Inflammatory macrophage treated with lipopolysaccharide for 4 hours (primary cell): ENCODE measurements at places on chromosomes 4 and X.
A peak's percentile ranks its signal among the peaks of the same experiment; 100 is the strongest.

GRCh38 chr4:139789096-139789654, 123.6 kb downstream of the MGST2 start:
- peak; percentile 41 for DNase-seq

DNA sequence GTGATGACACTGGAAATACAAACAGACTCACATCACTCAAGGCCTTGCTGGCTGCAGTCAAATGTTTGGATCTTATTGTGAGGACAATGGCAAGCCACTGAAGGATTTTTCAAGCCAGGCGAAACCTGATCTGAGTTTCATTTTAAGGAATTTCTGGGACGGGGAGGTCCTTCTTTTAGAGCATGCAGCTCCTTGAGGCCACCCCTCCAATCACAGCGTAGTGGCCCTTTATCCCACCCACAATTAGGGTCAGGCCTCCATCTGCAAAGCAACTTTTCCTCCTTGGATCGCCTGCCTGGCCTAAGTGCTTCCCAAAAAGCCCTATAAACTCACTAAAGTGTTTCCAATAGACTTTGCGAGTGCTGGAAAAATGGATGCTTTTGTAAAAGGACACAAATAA, 115.5 kb downstream of the EFHC2 start:
- DNase-seq = no peak

DNA sequence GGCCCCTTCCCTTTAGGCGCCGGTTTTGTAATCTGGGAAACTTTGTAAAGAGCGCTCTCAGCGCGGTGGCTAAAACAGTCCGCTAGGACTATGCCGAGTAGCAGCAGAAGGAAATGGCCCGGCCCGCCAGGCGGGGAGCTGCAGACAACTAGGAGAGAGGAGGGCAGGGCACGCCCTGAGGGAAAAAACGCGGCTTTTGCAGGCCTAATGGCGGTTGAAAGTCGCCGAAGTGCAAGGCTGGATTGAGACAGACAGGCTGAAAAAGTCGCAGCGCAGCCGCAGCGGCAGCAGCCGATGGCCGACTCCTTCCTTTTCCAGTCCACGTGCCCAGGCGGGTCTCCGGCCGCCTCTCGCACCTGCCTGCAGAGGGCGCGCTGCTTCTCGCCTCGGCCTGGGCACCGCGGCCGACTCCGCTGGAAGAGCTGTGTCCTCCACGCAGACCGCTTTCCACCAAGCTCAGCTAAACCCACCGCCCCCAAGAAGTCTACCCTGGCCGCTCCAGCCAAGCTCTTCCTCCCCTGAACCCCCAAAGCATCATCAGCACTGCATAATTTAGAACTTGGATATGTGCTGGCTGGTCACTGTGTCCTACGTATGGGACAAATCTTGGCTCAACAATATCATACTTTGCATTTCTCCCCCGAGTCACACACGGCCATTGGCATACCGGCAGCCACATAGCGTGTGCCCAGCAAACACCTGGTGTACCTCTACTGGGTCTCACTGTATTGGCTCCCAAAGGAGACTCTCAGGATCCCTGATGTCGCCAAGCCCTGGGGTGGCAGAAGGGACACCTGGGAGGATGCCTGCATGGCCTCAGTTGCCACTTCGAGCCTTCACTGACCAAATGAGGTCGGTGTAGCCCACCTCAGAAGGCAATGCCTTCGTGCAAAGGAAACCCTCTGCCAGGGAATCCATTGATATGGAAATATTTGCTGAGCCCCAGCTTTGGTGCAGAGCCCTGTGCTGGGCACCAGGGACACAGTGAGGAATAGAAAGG, 14.5 kb downstream of the SLC25A5 start:
- DNase-seq = peak; percentile 78

DNA sequence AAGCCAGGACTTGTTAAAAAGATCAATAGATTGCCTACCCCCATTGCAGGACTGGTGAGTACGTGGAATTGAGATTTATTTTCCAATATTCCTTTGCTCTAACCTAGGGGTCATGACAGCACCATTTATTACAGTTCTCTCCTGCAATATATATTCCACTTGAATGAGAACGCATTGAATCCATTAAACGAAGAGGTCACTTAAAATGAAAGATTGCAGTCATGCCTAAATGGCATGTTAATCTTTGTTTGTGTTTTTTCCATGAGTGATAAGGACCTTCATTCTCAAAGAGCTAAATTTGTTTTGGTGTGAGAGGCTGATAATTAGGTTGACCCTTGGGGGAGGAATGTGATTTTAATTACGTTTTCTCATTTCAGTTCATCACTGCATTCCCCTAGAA, 13.5 kb upstream of the LIMCH1 start:
- no peak for DNase-seq

GRCh38 chr4:117699595-117699994, 334.7 kb upstream of the NDST3 start:
- DNase-seq = no peak

GRCh38 chr4:85734424-85734831, 259.5 kb downstream of the ARHGAP24 start:
- peak; percentile 84 for DNase-seq

GRCh38 chrX:121457096-121457495, 409.7 kb downstream of the GLUD2 start:
- no peak for DNase-seq
